ENCODE measurements at places on chromosomes 1 and 21.

GRCh38 chr1:66217021-66217420, 316.9 kb upstream of the SGIP1 start:
- peak; percentile 81 for DNase-seq

GRCh38 chr1:107277022-107277421, 136.2 kb downstream of the NTNG1 start:
- DNase-seq = peak; percentile 39

DNA sequence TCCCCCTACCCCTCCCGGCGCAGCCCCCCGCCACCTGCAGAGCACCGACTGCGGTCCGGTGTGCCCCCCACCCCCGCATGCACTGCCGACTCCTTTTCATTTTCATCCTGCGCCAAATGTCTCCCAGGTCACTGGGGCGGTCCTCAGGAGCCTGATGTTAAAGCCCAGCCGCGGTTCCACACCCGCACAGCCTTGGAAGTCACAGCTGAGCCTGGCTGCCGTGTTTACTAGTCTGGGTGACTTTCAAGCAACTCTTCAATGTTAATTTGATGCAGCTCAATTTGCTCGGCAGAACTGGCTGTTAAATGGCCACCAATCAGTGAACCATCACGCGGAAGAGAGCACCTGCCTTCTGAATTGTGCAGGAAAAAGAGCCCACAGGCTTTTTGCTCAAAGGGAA, 27.2 kb downstream of the THAP3 start:
- no peak for DNase-seq

GRCh38 chr21:35359076-35359475, 310.0 kb upstream of the RUNX1 start:
- DNase-seq = no peak

DNA sequence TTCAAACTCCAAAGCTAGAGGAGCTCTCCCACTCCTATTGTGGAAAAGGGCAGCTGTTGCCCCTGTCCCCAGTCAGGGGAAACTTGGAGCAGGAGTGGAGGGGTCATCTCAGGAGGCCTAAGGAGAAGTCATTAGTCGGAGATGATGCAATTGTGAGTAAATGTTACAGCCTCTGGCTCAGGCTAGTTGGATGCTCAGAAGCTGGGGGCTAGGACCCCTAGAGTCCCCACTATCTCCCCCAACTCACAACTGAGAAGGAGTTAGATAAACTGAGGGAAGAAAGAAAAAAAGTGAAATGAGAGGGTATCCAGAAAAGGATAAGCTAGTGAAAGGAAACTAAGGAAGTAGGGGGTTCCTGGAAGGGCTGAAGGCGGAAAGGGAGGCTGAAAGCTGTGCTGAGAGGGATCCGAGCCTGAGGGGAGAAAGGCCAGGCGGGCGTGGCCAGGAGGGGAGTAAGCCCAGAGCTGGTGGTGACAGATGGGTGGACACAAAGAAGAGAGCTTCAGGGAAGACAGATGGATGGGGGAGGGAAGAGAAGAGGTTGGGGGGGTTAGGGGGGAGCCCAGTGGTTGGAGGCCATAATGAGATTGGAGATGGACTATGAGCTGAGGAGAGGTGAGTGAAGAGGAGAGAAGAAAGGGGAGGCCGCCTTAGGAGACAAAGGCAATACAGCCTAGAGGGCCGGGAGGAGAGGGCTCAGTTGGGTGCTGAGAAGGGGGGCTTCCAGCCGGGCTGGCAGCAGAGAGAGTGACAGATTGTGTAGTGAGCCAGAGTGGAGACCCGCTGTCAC, 4.5 kb upstream of the NHLH1 start:
- no peak for DNase-seq
